ENCODE measurements at places on chromosomes 7 and 10. TPM values are rescaled to one million over a fixed set of nuclear protein-coding genes. Genes with fewer than 3 reads are reported as not detected.

DIP2C gene
- 17.3 TPM for total RNA-seq

CFAP46 gene
- 0.52 TPM for total RNA-seq

DNA sequence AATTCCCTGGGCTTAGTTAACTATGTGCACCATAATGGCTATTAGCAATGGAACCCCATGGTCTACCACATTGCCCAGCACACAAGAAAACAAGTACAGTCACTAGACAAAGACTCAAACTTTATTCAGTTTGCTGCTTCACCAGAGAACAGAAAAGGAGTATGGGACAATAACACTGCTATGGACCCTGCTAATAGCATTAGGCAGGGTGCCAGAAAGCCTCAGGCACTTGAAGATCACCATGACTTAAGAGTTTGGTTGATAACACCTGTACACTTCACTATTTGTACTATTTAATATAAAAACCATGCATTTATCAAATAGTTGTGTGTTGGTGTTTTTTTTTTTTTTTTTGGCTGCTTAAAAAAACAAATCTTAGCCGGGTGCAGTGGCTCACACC lies 159.6 kb downstream of the KMT2E start:
- no peak overlapping the region for H3K27ac ChIP-seq
- no peak overlapping the region for H3K4me3 ChIP-seq
- H3K36me3 ChIP-seq = peaks cover under 1% of the 10 kb centered on the region
- H3K4me1 ChIP-seq = no peaks in the 10 kb centered on the region
- H3K27me3 ChIP-seq = no peaks in the 10 kb centered on the region

GRCh38 chr7:76403780-76404494 lies 5.6 kb downstream of the SSC4D start:
- no peak overlapping the region for H3K4me3 ChIP-seq
- H3K27ac ChIP-seq = no peak overlapping the region
- H3K4me1 ChIP-seq = no peaks in the 10 kb centered on the region
- H3K36me3 ChIP-seq = no peaks in the 10 kb centered on the region
- DNase-seq = no peak

GRCh38 chr7:116683786-116684185 lies 11.8 kb downstream of the MET start:
- no peak overlapping the region for H3K4me3 ChIP-seq
- no peak for DNase-seq
- no peak overlapping the region for H3K27ac ChIP-seq
- no peaks in the 10 kb centered on the region for H3K27me3 ChIP-seq

GRCh38 chr10:114855776-114856543 lies 34.4 kb downstream of the FHIP2A start:
- H3K27me3 ChIP-seq = no peaks in the 10 kb centered on the region
- H3K27ac ChIP-seq = no peak overlapping the region
- peaks cover 85% of the 10 kb centered on the region for H3K36me3 ChIP-seq
- no peak overlapping the region for H3K4me3 ChIP-seq
- DNase-seq = no peak
- peaks cover 4% of the 10 kb centered on the region for H3K4me1 ChIP-seq
